ENCODE measurements at places on chromosomes 3 and 15. TPM values are rescaled to one million over a fixed set of nuclear protein-coding genes. Genes with fewer than 3 reads are reported as not detected.

DNA sequence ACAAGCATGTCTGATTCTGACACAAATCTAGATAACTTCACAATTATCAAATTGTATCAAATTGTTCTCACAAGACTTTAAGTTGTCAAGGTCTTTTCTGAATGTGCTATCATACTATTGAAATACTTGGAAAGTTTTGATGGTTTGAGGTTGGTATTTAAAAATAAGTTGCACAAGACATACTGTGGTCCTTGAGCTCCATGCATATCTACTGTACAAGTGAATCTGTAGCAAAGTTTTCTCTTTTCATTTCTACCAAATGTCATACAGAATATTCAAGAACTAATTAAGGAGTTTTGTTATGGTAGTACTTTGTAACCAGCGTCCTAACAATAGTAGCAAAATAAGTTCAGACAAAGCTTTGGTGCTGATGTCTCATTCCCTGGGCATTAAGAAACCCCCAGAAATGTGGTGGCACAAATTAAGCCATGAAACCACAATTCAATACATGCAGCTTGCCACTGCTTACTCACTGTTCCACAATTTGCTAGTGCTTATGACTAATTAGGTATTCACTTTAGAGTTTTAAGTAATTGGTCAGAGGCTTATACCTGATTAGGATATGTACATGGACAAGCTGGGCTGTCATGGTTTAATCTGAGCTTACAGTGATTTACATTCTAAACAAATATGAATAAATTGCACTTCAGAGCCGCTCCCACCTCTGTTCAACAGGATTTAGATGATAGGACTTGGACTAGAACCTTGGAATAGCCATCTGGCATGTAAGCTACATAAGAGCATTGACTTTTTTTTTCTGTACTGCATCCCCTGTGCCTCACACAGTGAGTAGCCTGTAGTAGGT lies 8.8 kb downstream of the TBC1D23 start:
- H3K27me3 ChIP-seq: no peaks in the 10 kb centered on the region
- no peak for DNase-seq
- no peak overlapping the region for H3K4me3 ChIP-seq
- no peak overlapping the region for H3K27ac ChIP-seq

DNA sequence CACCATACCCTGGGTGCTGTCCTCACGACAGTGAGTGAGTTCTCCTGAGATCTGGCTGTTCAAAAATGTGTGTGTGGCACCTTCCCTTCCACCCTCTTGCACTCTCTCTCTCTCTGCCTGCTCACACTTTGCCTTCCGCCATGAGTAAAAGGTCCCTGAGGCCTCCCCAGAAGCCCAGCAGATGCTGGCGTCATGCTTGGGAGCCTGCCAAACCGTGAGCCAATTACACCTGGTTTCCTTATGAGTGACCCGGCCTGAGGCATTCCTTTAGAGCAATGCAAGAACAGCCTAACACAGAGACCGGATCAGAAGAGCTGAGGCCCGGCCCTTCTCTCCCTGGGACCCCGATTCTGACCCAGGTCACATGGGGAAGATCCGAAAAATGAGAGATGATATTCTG lies 15.4 kb downstream of the TMEM44 start:
- DNase-seq: no peak
- H3K36me3 ChIP-seq: no peaks in the 10 kb centered on the region
- no peak overlapping the region for H3K27ac ChIP-seq
- no peak overlapping the region for H3K4me3 ChIP-seq
- no peaks in the 10 kb centered on the region for H3K27me3 ChIP-seq

- H3K36me3 ChIP-seq: peaks cover 25% of the 10 kb centered on the region
- H3K27ac ChIP-seq: no peak overlapping the region
- peaks cover 47% of the 10 kb centered on the region for H3K4me1 ChIP-seq
- DNase-seq: no peak
Measured at GRCh38 chr3:113623324-113623723, 73.1 kb downstream of the USF3 start.

GRCh38 chr3:137987723-137988122 lies 22.2 kb upstream of the CLDN18 start:
- H3K27ac ChIP-seq: no peak overlapping the region
- no peaks in the 10 kb centered on the region for H3K27me3 ChIP-seq
- no peak overlapping the region for H3K4me3 ChIP-seq
- H3K36me3 ChIP-seq: no peaks in the 10 kb centered on the region

DNA sequence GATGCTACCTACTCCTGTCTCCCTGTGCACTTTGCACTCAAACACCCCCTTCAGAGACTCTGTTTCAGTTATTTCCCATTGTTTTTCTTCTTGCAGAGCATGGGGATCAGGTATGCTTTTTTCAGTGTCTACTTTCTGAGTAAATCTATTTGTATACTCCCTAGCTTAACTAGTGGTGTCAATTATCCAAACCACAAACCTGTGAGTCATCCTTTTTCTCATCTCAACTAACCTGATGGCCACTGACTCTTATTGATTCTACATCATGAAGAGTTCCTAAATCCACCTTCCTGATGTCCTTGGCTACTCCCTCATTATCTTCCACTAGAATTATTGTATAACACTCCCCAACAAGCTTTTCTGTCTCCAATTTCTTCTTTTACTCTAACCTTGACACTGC lies 68.0 kb downstream of the DIPK2A start:
- no peaks in the 10 kb centered on the region for H3K4me1 ChIP-seq
- H3K27ac ChIP-seq: no peak overlapping the region
- H3K27me3 ChIP-seq: no peaks in the 10 kb centered on the region
- DNase-seq: no peak
- H3K4me3 ChIP-seq: no peak overlapping the region
- H3K36me3 ChIP-seq: no peaks in the 10 kb centered on the region

- DNase-seq: no peak
- H3K4me3 ChIP-seq: no peak overlapping the region
- H3K4me1 ChIP-seq: no peaks in the 10 kb centered on the region
- peaks cover 23% of the 10 kb centered on the region for H3K27me3 ChIP-seq
Measured at GRCh38 chr15:71758711-71759110, 51.6 kb upstream of the NR2E3 start.

DNA sequence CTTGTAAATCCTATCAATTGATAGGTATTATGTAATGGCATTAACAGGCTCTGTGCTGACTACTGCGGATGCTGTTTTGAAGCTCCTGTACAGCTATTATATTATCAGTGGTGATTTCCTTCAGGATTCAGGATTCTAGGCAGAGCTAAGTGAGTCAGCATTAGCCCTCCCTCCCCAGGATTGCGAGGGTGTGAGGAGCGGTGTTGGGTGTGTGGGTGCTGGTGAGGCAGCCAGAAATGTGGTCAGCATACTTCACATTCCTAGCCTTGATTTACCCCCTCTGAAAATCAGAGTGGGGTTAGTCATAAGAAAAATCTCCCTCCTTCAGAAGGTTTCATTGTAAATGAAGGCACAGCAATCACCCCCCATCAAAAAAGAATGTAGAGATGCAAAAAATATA lies 72.5 kb downstream of the SNTN start:
- no peaks in the 10 kb centered on the region for H3K4me1 ChIP-seq
- H3K27ac ChIP-seq: no peak overlapping the region
- no peak for DNase-seq
- peaks cover 3% of the 10 kb centered on the region for H3K27me3 ChIP-seq
- no peaks in the 10 kb centered on the region for H3K36me3 ChIP-seq

DNA sequence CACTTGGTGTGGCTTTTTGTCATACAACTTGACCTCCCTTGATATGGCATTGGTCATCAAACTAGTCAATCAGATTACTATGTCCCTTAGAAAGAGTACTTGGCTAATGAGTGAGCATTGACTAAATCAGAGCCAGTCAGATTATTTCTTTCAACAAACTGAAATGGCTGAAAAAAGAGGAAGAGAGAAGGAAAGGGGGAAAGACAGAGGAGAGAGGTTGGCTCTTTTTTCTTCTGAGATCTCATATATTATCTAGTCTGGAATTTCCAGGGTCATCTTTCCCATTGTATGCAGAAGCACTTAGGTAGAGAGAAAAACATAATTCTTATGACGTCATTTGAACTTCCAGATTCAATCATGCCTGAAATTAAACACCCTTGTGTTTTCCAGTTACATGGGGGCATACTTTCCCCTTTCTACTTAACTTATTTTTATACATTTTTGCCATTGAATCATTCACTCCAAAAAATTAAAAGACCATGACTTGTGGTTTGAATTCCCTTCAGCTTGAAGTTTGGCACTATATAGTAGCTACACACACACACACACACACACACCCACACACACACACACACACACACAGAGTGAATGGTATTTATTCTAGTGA lies 387.8 kb downstream of the LSAMP start:
- H3K27me3 ChIP-seq: peaks cover 5% of the 10 kb centered on the region
- H3K4me1 ChIP-seq: no peaks in the 10 kb centered on the region
- no peaks in the 10 kb centered on the region for H3K36me3 ChIP-seq
- no peak overlapping the region for H3K27ac ChIP-seq
- no peak overlapping the region for H3K4me3 ChIP-seq

DNA sequence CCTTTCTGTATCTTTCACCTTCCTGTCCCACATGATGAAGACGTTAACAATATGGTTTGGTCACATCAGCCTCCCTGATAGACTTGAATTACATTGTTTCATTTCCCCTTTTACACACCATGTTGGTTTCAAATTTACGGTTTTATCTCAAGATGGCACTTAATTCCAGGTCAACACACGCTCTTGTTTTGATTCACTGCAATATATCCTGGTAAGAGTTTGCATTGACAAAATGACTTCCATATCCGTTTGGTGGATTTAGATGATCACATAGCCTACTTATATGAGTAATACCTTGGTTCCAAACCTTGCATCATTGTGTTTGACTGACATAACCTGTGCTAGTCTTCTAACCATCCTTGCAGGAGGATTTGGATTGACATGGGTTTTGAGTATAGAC lies 499.4 kb downstream of the ROBO1 start:
- no peak overlapping the region for H3K4me3 ChIP-seq
- H3K27me3 ChIP-seq: no peaks in the 10 kb centered on the region
- no peak overlapping the region for H3K27ac ChIP-seq
- no peak for DNase-seq
- no peaks in the 10 kb centered on the region for H3K4me1 ChIP-seq

DNA sequence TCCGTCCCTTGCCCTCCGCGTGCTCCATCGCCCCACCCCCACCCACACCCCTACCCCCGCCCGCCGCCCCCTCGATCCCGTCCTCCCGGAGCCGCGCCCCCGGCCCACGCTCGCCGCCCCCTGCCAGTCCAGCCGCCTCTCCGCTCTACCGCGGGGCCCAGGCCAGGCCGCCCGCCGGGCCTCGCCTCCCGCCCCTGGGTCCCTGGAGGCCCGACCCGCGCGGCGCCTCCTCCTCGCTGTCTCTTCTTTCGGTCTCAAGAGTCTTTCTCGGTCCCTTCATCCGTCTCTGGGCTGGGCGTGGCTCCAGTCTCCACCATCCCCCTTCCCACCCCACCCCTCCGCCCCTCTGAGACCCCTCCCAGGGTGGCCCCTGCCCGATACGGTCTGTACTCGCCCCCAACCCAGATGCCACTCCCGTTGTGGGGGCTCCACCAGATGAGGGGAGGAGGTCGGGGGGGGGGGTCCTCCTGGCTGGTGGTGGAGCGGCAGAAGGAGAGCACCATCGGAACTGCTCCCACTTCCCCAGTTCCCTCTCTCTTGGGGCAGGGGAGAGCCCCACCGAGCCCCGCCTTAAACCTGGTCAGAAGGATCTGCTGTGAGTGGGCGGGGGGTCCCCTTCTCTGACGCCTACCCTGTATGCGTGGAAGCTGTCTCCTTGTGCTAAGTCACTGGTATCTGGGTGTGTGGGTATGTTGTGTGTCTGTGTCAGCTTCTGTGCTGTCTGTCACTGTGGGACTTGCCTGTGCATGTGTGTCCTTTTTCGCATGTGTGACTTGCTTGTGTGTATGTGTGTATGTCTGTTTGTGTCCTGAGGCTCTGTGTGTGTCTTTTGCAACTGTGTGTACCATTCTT lies 1.0 kb downstream of the PRKCD start:
- H3K4me3 ChIP-seq: peak overlapping the region; percentile 91
- H3K27ac ChIP-seq: peak overlapping the region; percentile 95
- peaks cover 4% of the 10 kb centered on the region for H3K27me3 ChIP-seq
- no peaks in the 10 kb centered on the region for H3K36me3 ChIP-seq
- peak; percentile 78 for DNase-seq

- no peaks in the 10 kb centered on the region for H3K27me3 ChIP-seq
- no peaks in the 10 kb centered on the region for H3K36me3 ChIP-seq
- H3K27ac ChIP-seq: no peak overlapping the region
- no peak overlapping the region for H3K4me3 ChIP-seq
Measured at GRCh38 chr15:62706317-62706716, 336.2 kb upstream of the TPM1 start.

- H3K4me3 ChIP-seq: no peak overlapping the region
- DNase-seq: no peak
- H3K27me3 ChIP-seq: no peaks in the 10 kb centered on the region
- H3K27ac ChIP-seq: no peak overlapping the region
- peaks cover 8% of the 10 kb centered on the region for H3K36me3 ChIP-seq
- no peaks in the 10 kb centered on the region for H3K4me1 ChIP-seq
Measured at GRCh38 chr15:35439291-35439690, 106.7 kb downstream of the DPH6 start.

- H3K27me3 ChIP-seq: peaks cover 26% of the 10 kb centered on the region
- H3K4me1 ChIP-seq: peaks cover 15% of the 10 kb centered on the region
- no peak overlapping the region for H3K27ac ChIP-seq
- H3K36me3 ChIP-seq: no peaks in the 10 kb centered on the region
- DNase-seq: peak; percentile 26
- H3K4me3 ChIP-seq: no peak overlapping the region
Measured at GRCh38 chr15:84955089-84955848, 26.4 kb upstream of the PDE8A start.

The EPHA6 gene
- not detected for polyA plus RNA-seq

The NANOGP8 gene
- polyA plus RNA-seq: not detected

The SLC9A9 gene
- 26.4 TPM for polyA plus RNA-seq

The PCYT1A gene
- 12.4 TPM for polyA plus RNA-seq

The CYP1A2 gene
- not detected for polyA plus RNA-seq

The TFDP2 gene
- 24.6 TPM for polyA plus RNA-seq

The INSYN1 gene
- polyA plus RNA-seq: not detected

The CILP gene
- not detected for polyA plus RNA-seq

Data from naive B cell (primary cell).